NCI-H187 treated with DMSO at 0.1 percent for 48 hours (cell line): ENCODE measurements at places on chromosomes 2 and 18.

DNA sequence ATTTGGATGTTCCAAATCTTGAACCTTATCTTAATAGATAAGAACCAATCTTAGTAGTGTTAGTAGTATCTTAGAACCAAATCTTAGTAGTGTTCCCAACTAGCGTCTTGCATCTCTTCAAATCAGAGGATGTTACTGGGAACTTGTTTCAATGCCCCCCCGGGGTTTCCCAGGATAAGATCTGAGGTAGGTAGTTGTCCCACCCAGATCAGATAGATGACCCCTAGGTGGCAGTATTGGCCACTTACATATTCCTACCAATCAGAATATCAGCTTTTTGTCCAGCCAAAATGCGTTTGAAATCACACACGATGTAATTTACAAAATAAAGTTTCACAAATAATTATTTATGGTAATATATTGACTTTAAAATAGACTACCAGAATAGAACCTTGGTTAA, 314.8 kb downstream of the MBD2 start:
- no peak for DNase-seq

GRCh38 chr2:98519851-98520250, 75.2 kb downstream of the INPP4A start:
- DNase-seq: no peak

GRCh38 chr2:62192811-62193210, 3.1 kb upstream of the B3GNT2 start:
- DNase-seq: no peak

DNA sequence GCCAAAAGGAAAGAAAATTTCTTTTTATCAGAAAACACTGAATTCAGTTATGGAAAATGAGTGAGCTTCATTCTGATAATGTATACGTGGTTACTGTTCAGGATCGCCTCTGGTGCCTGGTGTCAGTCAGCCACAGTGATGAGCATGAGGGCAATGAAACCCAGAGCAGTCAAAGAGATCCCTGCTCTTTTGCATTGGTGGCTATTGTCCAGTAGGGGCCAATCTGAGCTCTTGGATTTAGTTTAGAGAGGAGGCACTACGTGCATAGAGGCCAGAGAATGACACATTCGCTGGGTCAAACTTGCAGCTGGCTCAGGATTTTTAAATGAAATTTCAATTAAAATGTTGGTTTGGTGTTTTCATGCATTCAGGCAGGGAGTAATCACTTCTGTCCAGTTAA, 522.9 kb downstream of the TMEM182 start:
- DNase-seq: no peak

- DNase-seq: no peak
Measured at GRCh38 chr18:30618567-30618966, 424.0 kb downstream of the DSC3 start.
